ENCODE measurements at places on chromosomes 7 and 10.

- no peak for DNase-seq
These were observed 158.6 kb upstream of the MAGI2 start for GRCh38 chr7:79612022-79612421.

- no peak for DNase-seq
These were observed 137.2 kb downstream of the PHTF2 start for GRCh38 chr7:77935652-77936348.

- DNase-seq: no peak
These were observed 293.3 kb downstream of the ADRA2A start for GRCh38 chr10:111370101-111370500.

- no peak for DNase-seq
These were observed 67.2 kb upstream of the FAM204A start for GRCh38 chr10:118409295-118409694.

GRCh38 chr7:26117142-26117807, 34.7 kb upstream of the NFE2L3 start:
- DNase-seq: no peak
